ENCODE measurements at places on chromosomes 6 and 20.

DNA sequence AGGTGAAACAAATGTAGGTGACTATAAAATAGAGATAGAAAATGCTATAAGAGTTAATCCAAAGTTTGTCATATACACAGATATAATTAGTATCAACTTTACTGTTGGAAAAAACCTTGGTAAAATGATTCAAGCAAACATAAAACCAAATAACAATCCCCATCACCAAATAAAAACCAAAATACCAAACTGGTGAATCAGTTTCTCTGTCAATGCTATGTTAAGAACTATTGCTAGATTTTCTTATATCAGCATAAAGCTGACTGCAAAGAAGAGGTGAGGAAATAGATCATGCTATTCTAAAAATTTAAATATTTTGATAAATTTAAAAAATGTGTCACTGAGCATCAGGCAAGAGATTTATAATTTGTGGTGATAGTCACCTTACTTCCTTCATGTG lies 658.4 kb downstream of the PHF3 start:
- no peak for DNase-seq

- DNase-seq, result no peak
Observed at GRCh38 chr6:170206317-170206621, 84.6 kb downstream of the DLL1 start.

DNA sequence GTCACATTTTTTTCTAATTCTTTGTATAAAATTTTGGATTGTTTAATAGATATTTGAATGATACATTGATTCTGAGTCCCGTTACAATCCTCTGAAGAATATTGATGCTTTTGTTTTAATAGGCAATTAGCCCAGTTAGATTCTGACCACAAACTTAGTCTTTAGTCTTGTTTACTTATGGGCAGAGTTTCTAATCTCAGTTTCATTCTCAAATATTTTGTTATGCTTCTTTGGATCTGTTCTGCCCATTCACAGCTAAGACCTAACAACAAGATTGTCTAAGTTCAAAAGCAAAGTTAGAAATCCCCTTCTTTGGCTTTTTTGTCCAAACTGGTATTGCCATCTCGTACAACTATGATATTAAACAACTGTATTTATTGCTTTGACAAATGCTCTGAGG lies 58.0 kb downstream of the TBXT start:
- DNase-seq, result no peak

- DNase-seq, result no peak
Observed at GRCh38 chr6:44260451-44261297, 3.3 kb upstream of the SLC35B2 start.

DNA sequence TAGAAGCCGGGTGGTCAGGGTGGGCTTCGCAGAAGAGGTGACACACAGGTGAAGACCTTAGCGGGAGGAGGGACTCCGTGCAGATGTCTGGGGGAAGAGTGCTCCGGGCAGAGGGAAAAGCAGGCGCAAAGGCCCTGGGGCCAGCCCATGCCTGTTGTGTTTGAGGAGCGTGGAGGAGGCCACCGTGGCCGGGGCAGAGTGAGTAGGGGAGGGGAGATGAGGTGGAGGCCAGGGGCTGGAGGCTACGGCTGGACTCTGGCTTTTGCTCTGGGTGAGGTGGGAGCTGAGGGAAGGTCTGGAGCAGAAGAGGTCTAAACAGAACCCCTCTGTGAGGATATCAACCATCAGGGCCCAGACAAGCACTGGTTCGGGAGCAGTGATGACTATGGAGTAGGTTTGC lies 244.0 kb downstream of the PREX1 start:
- DNase-seq, result no peak

All from NCI-H1105 (cell line).